Activated CD4-positive, alpha-beta T cell treated with anti-CD3 and anti-CD28 coated beads, Interleukin-2, amount 10 ng/mL, durations not matched to agents 7 days and 5 days (primary cell): ENCODE measurements at places on chromosomes 12 and 14. TPM values are rescaled to one million over a fixed set of nuclear protein-coding genes. Genes with fewer than 3 reads are reported as not detected.

Gene BMP4
- 0.60 TPM for total RNA-seq

GRCh38 chr12:51118706-51119105 is 35.3 kb upstream of the CSRNP2 start:
- no peak for DNase-seq

Gene VPS29
- 132 TPM for total RNA-seq

Gene ACVRL1
- total RNA-seq, result not detected

Gene PLEKHG7
- not detected for total RNA-seq

- no peak for DNase-seq
Observed at GRCh38 chr14:25049093-25049567, 817 bp downstream of the STXBP6 start.

Gene PLCZ1
- not detected for total RNA-seq

- no peak for DNase-seq
Observed at GRCh38 chr12:62640910-62641448, 174.4 kb downstream of the MON2 start.

DNA sequence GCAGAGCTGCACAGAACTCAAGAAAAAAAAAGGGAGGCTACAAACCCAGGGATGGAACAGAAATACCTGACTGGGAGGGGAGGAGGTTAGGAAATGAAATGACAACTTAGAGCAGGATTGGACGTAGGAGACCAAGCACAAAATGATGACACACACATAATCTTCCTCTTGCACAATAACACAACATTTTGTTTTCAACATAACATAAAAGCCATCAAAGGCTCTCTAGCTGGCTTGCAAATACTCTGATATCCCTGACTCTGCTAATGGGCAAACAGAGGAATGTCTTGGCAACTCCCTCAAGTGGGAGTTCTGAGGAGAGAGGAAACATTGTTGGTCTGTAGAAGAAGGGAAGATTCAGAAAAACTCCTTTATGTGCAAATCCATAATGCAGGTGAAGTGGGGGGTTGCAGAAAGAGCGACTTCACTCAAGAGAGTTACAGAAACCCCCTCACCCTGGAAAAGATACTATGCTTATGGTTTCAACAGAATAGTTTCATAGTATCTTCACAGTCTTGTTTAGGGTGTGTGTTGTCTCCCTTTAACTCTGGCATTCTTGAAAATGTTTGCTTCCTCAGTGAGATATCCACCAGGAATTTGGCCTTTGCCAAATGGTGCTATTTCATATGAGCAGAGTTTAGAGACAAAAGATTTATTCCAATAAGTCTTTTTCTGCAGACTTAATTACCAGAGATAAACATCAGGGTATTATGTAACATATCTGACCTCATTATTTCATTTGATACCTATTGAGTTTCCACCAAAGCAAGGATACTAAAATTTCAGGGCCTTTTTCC is 43.8 kb upstream of the LTBP2 start:
- DNase-seq, result no peak

DNA sequence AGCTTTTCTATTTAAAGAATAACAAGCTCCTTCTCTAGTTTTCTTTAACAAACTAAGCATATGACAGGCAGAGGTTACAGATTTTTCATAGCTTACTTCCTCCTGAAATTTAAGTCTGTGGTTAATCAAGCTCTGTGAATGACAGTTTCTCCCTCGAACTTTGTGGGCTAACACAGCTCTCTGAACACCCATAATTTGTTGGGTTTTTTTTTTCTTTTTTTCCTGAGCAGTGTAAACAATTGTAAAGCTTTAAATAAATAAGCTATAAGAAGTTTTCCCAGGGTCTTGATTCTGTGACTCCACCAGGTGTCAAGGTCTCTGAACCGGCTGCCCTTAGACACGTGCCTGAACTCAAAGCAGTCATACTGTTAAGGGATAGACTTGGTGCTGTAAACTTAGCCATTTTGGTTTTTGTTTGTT is 128.1 kb upstream of the AMIGO2 start:
- DNase-seq, result no peak

DNA sequence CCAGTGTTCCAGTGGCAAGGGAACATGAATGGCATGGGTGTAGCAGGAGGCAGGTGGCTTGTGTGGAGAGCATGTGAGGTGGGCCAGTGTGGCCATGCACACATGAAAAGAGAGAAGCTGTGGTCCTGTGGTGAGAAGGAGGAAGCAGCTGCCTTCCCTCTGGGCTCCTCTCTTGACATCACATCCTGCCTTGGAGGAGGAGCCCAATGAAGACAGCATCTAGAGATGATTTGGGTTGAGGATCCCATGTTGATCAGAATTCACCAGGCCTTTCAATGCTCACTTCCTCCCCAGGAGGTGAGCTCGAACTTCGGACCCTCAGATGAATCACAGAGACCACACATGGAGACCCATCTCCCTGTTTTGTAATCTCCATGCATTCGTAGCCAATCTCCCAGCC is 82.6 kb downstream of the LRRC74A start:
- peak; percentile 85 for DNase-seq

Gene INSM2
- not detected for total RNA-seq
